SJSA1 (cell line): ENCODE measurements at places on chromosomes 6 and 20. TPM values are rescaled to one million over a fixed set of nuclear protein-coding genes. Genes with fewer than 3 reads are reported as not detected.

ENPP1 gene
- 21.5 and 24.5 TPM in 2 replicates for total RNA-seq

GRCh38 chr6:109945091-109945490 lies 33.0 kb upstream of the GPR6 start:
- DNase-seq: no peak

- DNase-seq: no peak
Measured at GRCh38 chr20:43949741-43950618, 35.3 kb downstream of the TOX2 start.

DNA sequence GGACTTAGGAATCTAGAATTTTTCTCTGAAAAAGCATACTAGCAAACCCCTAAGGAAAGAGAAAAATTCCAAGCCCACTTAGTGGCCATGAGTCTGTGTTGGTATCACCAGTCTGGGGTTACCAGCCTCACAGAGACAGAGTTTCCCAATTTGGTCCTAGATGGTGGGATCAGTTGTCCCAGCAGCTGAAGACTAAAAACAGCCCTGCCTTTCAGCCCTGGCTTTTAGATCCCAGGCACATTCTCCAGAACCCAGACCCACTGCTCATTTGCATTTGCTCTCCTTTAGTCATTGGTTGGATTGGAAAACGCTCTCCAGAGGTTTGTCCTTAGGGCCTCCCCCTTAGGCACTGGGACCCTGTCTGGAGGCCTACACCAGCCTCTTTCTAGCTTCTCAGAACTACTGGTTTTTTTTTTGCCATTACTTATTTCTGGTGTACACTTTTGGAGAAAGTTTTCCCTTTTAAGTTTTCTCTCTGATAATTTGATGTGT lies 39.1 kb upstream of the FOXO3 start:
- DNase-seq: no peak

GRCh38 chr6:75848274-75848673 lies 99.2 kb downstream of the MYO6 start:
- no peak for DNase-seq

- DNase-seq: no peak
Measured at GRCh38 chr20:10249048-10249770, 30.6 kb downstream of the SNAP25 start.

- no peak for DNase-seq
Measured at GRCh38 chr20:16846006-16846405, 97.8 kb downstream of the OTOR start.
